ENCODE measurements at places on chromosomes 1 and 21.
A peak's percentile ranks its signal among the peaks of the same experiment; 100 is the strongest.

DNA sequence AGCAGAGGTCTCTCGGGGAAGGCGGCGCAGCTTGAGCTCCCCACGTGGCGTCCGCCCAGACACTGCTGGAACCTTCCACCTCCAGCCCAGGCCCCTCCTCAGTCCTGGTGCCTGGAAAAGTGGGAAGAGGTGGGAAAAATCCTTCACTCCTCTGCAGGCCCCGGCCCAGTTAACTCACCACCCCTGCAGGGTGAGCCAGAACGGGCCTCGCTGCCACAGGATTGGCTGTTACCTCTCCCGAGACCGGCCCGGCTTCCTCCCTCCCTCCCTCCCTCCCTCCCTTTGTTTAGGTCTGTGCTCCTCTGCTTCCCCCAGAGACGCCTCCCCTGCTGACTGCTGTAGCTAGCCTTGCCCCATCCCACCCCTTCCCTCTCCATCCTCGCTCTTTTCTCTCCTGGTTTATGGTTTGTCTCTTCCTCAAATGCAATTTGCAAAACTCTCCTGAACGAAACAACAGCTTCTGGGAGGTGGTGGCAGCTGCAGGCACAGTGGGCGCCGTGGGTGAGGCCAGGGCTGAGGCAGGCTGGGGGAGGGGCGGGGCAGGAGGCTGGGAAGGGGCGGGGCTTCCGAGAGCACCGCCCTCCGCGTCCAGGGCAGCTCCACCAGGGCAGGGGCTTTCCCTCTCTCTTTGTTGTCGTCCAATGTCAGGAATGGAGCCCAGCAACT is 6.5 kb downstream of the CAPN9 start:
- DNase-seq, result peak; percentile 62

DNA sequence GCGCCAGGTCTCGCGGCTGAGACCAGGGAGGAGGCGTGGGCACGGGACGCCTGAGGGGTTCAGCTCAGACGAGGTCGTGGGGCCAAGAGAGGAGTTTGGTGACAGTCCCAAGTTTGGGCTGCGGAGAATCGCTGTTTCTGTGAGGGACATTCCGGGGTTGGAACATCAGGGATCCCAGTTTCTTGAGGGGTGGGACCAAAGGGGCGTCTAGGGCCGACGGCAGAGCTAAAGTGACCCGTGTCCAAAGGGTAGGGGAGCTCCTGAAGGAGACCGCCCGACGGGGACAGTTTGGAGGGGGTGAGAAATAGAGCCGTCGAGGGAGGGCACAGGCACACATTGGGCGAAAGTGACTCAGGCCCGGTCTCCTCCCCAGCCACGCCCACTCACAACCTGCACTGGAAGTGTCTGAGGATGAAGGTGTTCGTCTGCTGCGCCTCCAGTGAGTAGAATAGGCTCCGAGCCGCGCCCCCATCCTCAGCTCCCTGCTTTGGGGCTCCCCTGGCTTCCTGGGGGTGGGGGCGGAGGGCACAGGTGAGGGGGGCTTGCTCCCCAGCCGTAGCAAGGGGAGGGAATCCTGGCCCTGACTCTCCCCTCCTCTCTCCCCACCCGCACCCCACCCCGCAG is 7.0 kb downstream of the EFNA3 start:
- peak; percentile 41 for DNase-seq

DNA sequence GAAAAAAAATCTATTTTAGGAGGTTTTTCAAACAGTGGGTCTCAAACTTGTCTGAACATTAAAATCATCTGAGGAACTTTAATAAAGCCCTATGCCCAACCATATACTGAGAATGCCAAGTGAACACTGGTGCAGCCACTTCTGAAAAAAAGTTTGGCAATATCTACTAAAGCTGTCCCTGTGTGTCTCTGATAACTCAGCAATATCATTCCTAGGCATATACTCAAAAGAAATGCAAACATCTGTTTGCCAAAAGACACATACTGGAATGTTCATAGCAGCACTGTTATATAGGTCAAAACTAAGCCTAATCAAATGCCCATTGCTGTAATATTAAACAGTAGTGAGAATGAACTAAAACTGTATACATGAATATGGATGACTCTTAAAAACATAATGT is 74.2 kb upstream of the RGS4 start:
- DNase-seq, result peak; percentile 73

GRCh38 chr1:170729225-170730002 is 65.5 kb downstream of the PRRX1 start:
- peak; percentile 69 for DNase-seq

DNA sequence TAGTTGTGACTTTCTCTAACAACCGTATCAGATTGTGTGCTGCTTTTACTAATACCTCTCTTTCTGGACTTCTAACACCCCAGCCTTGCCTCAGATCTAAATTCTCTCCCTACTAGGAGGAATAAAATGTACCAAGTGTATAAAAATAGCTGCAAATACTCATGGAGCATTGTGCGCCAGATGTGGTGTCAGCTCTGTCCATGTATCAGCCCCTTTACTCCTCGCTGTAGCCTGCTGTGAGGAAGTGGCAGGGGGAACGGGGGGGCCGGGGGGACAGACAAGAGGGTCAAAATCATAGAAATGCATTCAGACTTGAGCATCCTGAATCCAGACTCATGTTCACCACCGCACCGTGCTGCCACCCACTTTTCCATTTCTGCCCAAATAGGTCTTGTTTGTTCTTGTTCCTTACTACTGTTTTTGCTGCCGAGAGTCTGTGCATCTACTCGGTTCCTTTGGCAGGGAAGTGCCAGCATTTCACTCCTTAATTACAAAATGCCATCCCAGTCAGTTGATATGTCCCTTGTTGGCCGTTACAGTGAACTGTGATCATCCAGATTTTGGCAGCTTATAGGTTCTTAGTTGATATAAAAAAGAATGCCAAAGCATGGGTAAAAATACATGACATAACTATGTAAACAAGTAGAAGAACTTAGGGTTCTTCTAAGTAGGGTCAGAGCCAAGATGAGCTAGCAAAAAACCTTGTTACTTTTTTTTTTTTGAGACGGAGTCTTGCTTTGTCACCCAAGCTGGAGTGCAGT is 76.4 kb downstream of the UBE4B start:
- DNase-seq, result no peak

DNA sequence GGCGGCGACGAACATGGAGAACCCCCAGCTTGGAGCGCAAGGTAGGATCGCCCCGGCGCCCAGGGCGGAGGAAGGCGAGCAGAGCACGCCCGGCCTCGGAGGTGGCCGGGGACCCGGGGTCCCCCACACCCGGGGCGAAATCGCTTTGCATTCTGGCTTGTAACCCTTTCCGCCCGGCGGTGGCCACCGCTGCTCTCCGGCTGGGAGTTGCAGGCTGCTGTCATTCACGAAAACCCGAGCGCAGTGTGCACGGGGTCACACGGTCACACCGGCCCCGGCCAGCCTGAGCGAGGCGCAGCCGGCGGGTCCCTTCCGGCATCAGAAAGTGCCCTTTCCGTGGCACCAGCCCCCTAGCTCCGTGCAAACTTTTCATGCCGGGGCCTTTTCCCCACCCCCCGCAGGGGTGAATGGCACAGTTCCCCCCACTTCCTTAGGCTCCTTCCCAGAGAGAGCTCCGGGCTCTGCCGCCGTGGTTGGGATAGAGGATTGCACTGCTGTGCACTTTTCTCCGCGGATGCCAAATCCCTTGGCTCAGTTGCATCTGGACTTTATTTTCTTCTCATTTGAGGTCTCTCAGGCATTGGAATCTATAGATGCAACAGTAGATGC is 802 bp downstream of the KAZN start:
- DNase-seq, result peak; percentile 26

GRCh38 chr1:167544447-167545093 is 9.0 kb downstream of the CREG1 start:
- no peak for DNase-seq

DNA sequence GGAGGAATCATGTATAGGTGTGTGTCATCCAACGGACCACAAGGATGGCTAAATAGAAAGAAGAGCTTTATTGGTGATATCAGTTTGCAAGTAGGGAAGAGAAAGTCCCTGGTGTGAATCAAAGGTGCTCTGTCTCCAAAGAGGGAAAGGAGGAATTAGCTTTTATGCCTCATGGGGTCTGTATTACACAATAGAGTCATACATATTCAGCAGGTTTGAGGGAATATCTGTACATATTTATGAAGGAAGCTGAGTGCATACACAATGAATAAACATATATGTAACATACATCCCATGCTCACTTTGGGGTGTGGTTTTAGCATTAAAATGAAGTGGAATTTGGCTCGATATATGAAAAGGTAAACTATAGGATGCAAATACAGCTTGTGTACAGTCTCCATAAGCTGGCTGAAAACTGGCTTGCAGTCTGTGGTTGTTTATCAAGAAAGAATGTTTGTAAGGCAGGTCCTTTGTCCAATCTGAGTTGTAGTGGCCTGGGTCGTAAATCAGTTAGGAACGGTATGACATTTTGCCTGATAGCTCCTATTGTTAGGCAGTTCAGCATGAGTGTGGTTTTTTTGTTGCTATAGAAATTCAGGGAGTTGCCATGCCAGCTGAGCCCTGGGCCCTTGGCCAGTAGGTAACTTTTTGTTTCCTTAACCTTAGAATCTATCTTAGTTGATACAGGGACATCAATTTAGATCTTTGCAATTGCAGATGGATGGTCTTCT is 198.0 kb upstream of the ZP4 start:
- DNase-seq, result no peak

GRCh38 chr1:50270926-50271325 is 152.3 kb downstream of the DMRTA2 start:
- no peak for DNase-seq

GRCh38 chr1:244651956-244652622 is 837 bp upstream of the DESI2 start:
- DNase-seq, result peak; percentile 40

GRCh38 chr21:31117128-31117916 is 79.0 kb upstream of the KRTAP19-8 start:
- DNase-seq, result peak; percentile 93

DNA sequence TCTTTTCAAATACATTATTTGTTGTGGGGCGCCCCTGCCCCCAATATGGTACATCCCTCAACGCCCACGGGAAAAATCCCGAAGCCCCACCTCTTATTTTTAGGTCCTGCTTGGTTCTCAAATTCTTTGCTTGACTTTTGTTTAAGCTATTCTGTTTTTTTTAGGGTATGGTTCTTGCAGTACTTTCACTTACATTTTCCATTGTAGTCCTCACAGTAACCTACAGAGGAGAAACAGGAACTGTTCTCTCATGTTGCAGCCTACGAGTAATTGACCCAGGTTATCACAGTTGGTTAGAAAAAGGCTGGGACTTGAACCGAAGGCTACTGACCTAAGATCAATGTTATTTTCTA is 697 bp upstream of the C21orf91 start:
- no peak for DNase-seq

DNA sequence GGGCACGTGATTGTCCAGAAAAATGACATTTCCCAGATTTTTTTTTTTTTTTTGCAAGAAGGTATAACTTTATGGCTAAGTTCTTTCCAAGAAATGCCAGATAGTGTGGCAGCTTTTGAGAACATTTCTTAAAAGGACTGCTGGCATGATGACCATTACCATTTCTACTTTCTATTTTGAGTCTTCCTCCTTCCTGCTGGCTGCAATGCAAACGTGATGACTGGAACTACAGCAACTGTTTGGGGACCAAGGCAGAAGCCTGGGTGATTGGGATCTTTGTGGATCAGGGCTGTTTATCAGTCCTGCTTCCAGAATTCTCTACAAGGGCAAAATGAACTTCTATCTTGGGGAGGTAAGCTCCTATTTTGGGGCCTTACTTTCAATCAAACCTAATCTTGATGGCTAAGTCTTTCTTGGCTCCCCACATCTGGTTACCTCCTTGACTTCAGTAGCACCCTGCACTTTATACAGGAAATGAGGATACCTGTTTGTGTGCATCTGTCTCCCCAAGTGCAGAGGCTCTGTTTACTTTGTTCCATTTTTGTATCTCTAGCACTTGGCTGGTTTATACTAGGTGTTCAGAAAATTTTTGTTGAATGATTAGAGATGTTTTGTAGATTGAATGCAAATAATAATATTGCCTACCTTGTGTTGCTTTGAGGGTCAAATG is 3.7 kb upstream of the DDX20 start:
- no peak for DNase-seq

- no peak for DNase-seq
Observed at GRCh38 chr1:234476172-234476571, 2.8 kb downstream of the TARBP1 start.

DNA sequence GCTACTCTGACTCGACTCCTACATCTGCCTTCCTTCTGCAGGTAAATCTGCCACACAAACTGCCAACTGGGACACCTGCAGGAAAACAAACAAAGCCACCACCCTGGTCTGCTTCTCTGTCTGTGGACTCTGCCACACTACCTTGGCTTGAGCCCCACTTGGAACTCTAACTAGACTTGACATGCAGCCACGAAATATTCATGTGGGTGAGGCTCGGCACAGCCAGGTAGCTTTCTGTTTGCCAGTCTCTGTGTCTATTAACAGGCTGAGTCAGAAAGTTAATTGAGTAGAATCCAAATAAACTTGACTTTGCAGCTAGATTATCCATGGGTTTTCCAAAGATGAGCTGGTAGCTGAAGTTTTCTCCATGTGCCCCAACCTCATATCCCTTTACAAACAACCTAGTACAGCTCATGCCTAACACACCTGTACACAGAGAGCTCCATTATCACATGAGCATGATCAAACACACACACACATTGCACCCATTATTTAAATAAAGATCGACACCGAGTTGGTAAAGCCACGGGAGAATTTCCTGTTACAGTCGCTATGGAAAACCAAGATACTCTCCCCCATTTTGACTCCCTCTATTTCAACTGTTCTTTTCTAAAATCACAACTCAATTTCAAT is 808 bp downstream of the C1orf116 start:
- DNase-seq, result no peak

- no peak for DNase-seq
Observed at GRCh38 chr1:209597499-209597898, 14.0 kb downstream of the CAMK1G start.

DNA sequence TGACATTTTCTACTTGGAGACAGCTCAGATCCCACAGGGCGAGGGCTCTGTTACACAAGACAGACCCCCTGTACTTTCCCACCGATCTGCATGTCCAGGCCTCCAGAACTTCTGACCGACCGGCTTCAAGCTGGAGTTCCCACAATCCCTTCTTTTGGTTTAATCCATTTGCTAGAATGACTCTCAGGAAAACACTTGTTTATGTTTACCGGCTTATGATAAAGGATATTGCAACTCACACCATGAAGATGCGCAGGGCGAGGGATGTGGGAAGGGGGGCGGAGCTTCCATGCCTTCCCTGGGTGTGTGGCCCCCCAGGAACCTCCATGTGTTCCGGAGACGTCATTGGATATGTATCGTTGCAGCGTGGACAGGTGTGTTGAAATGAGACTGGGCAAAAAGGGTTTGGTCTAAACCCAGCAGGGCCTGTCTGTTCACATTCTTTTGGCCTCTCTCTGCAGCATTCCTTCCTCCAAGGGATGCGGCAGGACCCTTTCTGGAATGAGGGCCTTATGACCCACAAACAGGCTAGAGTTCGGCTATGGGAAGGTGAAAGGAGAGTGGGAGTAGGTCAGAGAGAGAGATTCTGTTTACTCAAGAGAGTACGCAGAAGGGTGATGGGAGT is 7.5 kb upstream of the IGSF5 start:
- DNase-seq, result no peak

Measured in fibroblast of skin of right biceps (primary cell).